NCI-H1417 treated with DMSO at 0.1 percent for 48 hours (cell line): ENCODE measurements at places on chromosomes 7 and 10.

- no peak for DNase-seq
Measured at GRCh38 chr7:148395990-148396716, 194.4 kb upstream of the C7orf33 start.

DNA sequence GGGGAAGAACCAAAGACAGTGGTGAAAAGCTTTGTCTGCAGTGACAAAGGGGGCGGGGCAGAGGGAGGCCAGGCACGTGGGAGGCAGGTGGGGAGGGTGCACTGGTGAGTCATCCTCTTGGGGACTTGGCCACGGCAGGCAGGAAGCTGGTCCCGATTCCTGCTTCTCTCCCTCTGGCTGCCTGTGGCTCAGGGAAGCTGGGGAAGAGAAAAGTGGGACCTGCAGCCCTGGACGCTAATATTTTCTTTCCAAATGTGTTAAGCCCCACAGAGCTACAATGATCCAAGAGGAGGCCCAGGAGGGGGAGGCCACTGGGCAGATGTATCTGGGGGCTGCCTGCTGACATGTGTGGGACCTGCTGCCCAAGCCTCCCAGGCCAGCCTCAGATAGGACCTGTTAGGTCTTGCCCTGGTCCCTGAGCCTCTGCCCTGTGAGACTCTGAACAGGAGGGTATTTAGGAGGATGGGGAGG, 231.8 kb downstream of the KCNMA1 start:
- DNase-seq, result no peak

GRCh38 chr10:46543466-46544377, 12.7 kb downstream of the GPRIN2 start:
- DNase-seq, result no peak

DNA sequence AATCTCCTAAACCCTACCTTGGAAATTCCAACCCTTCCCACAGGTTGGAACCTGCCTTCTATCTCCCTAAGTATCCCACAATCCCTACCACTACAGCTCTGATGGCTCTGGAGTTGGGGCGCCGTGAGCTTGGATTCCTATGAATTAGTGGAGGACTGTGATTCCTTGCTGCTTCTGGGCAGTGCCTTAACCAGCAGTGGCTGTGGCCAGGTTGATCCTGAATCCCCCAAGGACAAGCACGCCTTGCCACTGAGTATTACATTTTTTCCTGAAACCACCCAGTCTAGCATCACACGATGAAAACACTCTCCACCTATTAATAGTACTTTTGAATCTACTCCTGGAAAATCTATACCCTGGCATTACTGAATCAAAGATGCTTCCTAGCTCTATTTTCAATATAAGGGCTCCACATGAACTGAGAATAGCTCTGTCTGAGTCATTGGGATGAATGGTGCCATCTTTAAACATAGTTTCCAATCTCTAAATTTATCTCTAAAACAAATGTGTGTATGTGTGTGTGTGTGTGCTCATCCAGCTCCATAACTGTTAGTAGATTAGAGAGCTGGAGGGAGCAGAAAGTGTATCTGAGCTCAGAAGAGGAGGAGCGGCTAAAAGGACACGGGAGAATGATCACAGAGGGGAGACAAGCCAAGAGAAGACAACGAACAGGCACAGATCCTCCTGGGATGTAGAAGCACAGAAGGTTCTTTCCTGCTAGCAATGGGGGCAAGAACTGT, 11.9 kb upstream of the INPP5F start:
- no peak for DNase-seq

GRCh38 chr10:102752266-102752930, 8.7 kb downstream of the WBP1L start:
- no peak for DNase-seq

- DNase-seq, result no peak
Measured at GRCh38 chr7:109834851-109835250, 1256.1 kb upstream of the LRRN3 start.

DNA sequence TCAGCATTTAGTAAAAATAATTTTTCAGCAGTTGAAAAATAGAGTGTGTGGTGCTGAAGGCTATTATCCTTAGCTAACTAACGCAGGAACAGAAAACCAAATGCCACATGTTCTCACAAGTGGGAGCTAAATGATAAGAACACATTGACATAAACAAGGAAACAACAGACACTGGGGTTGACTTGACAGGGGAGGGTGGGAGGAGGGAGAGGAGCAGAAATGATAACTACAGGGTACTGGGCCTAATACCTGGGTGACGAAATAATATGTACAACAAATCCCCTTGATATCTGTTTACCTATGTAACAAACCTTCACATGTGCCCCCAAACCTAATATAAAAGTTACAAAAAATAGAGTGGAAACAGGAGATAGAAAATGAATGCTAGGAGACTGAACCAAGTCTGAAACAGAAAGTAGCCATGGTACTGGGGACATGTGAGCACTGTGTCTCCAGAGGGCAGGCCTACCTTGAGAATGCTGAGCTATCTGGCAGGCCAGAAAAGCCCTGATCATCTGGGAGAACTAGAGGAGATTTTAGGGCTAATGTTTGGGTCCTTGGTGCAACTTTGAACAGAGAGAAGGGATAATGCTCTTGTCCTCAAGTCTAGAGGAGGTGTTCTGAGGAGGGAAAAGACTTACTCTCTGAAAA, 4.7 kb upstream of the EFCAB10 start:
- DNase-seq, result no peak

GRCh38 chr10:27710014-27710413, 35.6 kb downstream of the MKX start:
- no peak for DNase-seq

DNA sequence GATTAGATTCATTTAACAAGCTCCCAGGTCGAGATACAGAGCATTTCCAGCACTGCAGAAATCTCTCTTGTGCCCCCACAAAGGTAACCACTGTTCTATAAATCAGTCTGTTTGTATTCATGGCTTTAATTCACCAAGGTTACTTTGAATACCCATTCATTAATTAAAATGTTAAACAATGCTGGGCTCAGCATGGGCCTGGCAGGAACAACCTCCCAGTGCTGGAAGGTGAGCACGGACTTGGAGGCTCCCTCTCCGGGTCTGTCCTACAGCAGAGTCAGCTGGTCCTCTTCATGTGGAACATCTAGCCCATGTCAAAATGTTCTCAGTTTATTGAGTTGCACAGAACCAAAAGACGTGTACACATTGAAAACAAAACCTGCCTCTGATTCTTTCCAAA, 15.6 kb upstream of the EFCAB10 start:
- DNase-seq, result no peak

DNA sequence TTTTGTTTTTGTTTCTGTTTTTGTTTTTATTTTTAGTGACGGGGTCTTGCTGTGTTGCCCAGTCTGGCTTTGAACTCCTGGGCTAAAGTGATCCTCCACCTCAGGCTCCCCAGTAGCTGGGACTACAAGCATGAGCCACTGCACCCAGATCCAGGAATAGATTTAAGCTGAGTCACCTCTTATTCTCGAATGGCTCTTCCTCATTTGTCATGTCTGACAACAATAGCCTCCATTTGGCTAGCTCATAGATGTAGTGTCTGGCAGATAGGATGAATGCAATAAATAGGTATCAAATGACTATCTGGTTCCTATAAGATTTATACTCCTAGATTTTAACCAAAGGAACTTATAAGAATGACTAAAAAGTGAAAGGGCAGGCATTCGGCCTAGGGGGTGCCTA, 172.9 kb downstream of the TMEM26 start:
- DNase-seq, result no peak

DNA sequence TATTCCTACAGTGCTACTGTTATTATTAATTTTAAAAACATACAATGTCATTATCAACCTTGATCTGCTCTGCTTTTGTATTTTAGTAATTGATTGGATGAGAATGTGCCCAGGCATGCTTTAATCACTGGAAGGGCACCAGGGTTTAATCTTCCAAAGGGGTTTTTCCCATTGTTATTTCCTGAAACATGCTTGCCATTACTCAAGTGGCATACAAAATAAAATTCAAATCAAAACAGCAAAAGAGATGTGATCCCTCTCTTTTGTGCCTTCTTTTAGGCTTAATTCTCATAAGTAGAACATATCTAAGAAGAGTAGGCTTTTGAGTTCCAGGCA, 963.3 kb downstream of the LRMDA start:
- no peak for DNase-seq

DNA sequence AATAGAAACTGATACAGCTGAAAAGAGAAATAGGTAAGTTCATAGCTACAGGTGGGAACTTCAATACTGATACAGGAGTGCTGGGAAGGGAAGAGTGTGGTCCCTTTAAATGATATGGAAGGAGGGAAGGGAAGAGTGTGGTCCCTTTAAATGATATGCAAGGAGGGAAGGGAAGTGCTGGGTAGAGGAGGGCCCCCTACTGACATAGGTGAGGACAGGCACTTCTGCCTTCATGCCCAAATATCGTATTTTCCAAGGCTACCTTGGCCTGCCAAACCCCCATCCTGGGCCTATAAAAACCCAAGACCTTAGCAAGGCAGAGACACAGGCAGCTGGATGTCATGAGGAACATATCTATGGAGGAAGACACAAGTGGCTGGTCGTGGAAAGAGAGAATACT, 92.3 kb downstream of the MAGI2 start:
- no peak for DNase-seq

DNA sequence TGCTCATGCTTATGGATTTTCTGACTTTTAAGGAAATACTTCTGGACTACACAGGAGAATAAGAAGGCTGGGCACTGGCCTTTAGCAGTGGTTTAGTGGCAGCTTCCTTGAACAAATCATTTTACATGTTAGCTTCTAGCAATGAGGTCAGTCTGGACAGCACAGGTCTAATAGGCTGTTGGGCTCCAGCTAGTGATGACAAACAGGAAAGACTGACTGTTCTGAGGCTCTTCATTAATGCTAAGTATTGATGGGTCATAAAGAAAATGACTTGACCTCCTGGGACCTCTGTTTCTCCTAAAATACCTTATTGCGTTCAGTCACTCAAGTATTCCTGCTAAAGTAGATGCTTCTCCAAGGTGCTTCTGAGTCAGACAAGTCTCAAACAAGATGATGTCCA, 4.9 kb upstream of the RHOBTB1 start:
- no peak for DNase-seq

DNA sequence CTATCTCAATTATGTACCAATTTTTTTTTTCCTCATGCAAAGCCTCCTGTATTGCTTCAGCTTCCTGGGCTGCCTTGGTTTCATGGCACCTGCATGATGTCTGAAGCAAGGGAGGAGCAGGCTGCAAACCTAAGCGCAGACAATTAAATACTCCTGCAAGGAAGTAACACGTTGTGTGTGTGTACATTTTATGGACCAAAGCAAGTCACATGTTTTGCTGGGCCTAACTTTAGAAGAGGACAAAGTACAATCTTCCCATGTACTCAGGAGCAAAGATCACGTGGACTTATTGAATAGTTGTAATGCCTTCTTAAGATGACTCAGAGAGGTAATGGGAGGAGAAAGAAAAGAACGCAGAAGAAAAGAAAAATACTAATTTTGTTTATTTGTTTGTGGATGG, 944.0 kb upstream of the C7orf33 start:
- no peak for DNase-seq

- no peak for DNase-seq
Measured at GRCh38 chr10:71881647-71882355, 30.8 kb upstream of the PSAP start.

DNA sequence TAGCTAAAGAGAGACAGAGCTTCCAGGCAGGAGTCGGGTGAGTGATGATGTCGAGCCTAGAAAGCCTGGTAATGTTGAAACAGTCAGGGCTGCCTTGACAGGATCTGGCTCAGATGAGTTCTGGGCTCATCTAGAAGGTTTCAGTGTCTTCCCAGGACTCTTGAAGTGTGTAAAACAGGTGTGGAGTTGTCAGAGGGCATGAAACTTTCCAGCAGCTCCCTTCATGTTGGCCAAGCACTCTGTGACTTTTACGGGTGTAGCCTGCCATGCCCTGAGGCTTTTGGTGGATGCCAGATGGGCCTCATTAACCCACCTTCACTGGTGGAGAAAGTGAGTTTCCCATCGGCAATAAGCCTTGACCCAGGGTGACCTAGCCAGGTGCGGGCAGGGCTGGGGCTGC, 66.4 kb upstream of the PDCD4 start:
- DNase-seq, result no peak

- DNase-seq, result no peak
Measured at GRCh38 chr7:100949227-100949932, at the start of gene MUC3A. Gene MUC3A (plus strand): TSS chr7:100949534. CDS start chr7:100949625, 91 bp downstream.

GRCh38 chr10:29600821-29601220, 34.0 kb downstream of the SVIL start:
- no peak for DNase-seq

- DNase-seq, result no peak
Measured at GRCh38 chr10:116632596-116633215, 12.0 kb downstream of the PNLIPRP2 start.

GRCh38 chr7:120394595-120394994, 121.6 kb downstream of the KCND2 start:
- DNase-seq, result no peak

DNA sequence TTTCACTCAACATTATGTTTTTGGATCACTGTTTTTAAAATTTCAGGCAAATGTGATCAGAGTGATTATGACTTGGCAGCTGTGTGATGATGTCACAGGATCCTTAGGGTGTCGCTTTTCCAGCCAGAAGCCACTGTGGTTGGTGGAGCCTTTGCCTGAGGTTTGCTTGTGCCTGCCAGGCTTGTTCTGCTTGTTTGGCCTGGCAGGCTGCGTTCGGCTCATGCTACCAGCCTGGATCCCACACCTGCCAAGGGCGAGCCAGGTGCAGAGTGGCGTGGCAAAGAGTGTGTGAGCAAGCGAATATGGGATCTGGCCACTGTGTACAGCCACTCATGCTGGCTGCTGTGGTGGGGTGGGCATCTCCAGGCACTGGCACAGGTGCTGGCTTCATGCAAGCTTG, 55.7 kb downstream of the ADK start:
- no peak for DNase-seq

- no peak for DNase-seq
Measured at GRCh38 chr7:48108959-48109847, 20.1 kb downstream of the UPP1 start.

DNA sequence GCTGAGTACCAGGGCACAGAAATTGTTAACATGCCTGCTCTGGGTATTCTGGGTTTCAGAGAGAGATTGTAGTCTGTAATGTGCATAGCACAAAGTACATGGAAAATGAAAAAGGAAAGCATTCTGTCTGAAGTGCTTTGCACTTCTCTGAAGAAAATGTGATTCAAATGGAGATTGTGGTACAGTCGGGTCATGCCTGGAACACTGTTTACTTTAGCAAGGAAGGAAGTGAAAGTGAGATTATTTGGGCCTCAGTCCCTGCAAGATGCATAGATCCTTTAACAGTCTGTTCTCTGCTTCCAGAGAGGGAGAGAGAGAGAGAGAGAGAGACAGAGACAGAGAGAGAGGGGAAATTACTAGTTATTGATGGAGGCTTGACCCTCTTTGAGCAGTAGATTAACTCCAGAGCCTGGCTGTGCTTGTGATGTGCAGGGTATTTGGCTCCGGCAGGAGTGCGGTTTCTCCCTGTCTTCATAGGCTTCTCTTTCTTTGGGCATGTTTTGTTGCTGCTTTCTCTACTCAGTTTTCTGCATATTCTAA, 5.4 kb downstream of the VWC2 start:
- no peak for DNase-seq

GRCh38 chr10:24485304-24485703, 238.4 kb downstream of the ARHGAP21 start:
- DNase-seq, result no peak
